ENCODE measurements at places on chromosomes 2 and 18. TPM values are rescaled to one million over a fixed set of nuclear protein-coding genes. Genes with fewer than 3 reads are reported as not detected.

- H3K27me3 ChIP-seq, result peaks cover 2% of the 10 kb centered on the region
- no peaks in the 10 kb centered on the region for H3K36me3 ChIP-seq
- no peaks in the 10 kb centered on the region for H3K4me1 ChIP-seq
- no peak for DNase-seq
- H3K27ac ChIP-seq, result no peak overlapping the region
These were observed 6.5 kb downstream of the CNDP1 start for GRCh38 chr18:74540652-74541421.

ITGB6 gene
- total RNA-seq, result 7.6 TPM

THADA gene
- 16.2 TPM for total RNA-seq

UGT1A4 gene
- not detected for total RNA-seq

SLC23A3 gene
- 1.2 TPM for total RNA-seq

SCYGR4 gene
- not detected for total RNA-seq

PROM2 gene
- 1.2 TPM for total RNA-seq

PDE1A gene
- 0.32 TPM for total RNA-seq

TUBB8B gene
- total RNA-seq, result not detected

DNA sequence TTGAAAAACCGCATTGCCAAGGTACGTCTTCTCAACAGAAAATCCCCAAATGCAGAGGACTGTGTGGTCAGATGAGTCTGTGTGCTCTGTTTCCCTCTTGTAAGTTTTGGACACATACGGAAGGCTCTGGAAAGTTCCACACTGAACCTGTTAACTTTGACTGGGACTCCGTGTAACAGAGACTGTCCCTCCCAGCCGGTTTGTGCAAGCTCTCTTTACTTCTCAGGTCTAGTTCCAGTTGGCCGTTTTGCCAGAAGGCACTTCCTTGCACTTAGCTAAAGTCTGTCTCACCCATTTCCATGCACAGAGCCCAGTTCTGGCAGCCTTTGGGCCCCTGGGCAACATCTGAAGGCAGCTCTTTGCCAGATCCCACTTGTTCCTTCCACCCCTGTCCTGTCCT, 22.0 kb downstream of the EFHD1 start:
- peaks cover 4% of the 10 kb centered on the region for H3K4me1 ChIP-seq
- no peak overlapping the region for H3K4me3 ChIP-seq
- no peak overlapping the region for H3K27ac ChIP-seq
- no peaks in the 10 kb centered on the region for H3K27me3 ChIP-seq

TCF7L1 gene
- 30.8 TPM for total RNA-seq

DNA sequence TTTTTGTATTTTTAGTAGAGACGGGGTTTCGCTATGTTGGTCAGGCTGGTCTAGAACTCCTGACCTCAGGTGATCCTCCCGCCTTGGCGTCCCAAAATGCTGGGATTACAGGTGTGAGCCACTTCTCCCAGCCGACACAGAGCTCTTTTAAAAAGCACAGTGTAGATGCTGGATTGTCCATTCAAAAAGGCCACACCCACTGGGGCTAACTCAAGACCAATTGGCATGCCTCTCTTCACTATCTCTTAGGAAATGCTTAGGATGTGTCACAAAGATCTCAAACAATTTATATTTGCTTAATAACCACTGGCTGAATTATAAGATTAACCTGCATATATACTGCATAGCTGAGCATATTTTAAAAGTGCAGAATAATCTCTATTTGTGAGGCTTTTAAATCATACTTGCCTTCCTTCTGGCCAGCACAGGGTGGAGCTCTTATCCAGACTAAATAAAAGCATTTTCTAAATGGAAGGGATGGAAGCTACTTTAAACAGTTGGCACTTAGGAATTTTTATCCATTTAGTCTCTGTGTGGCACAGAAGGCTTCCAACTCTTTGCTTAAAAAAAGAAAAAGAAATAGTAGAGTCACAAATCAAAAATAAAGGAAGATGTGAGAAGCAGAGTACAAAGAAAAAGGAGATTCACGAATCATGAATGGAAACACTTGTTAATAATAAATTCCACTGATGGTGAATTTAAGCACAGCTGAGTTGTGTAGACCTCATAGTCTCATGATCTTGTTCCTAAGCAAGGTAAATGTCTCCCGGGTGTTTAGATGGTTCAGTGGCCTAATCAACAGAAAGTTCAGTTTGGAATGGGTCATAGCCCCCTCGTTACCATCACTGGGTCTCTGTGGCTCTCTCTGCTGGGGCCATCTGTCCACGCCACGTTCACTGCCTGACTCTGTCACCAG, 22.4 kb downstream of the CRYGD start:
- peak; percentile 25 for DNase-seq
- H3K36me3 ChIP-seq, result no peaks in the 10 kb centered on the region
- H3K4me3 ChIP-seq, result no peak overlapping the region
- peaks cover 2% of the 10 kb centered on the region for H3K27me3 ChIP-seq

PLEKHH2 gene
- 1.1 TPM for total RNA-seq

GRCh38 chr2:29314816-29315571, 199.8 kb downstream of the CLIP4 start:
- H3K4me1 ChIP-seq, result peaks cover 12% of the 10 kb centered on the region
- DNase-seq, result peak; percentile 67
- H3K27me3 ChIP-seq, result peaks cover 2% of the 10 kb centered on the region
- H3K4me3 ChIP-seq, result peak overlapping the region; percentile 49
- no peaks in the 10 kb centered on the region for H3K36me3 ChIP-seq

DNA sequence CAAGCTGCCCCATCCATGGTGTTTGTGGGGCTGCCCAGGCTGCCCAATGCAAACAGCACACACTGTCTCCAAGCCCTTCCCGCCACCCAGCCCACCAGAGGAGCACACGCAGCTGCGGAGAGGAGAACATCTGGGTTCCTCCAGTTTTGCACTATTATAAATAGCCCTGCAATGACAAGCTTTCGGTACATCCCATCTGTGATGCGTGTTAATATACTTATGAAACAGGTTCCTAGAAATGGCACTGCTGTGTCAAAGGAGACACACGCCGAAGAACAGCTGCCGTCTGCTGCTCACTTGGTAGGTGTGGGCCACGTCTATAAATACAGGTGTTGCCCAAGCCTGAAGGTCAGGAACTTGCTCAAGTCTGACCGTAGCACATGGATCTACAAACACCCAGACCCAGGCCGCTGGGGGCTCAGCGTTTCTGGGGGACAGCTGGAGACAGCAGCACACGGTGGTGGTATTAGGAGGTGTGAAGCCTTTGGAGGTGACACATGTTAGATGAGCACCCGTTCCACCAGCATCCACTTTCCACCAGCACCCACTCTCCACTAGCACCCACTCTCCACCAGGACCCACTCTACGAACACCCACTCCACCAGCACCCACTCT, 34.3 kb downstream of the PXDN start:
- no peaks in the 10 kb centered on the region for H3K36me3 ChIP-seq
- H3K4me1 ChIP-seq, result peaks cover 20% of the 10 kb centered on the region

GRCh38 chr2:219174801-219175200, 1.9 kb downstream of the CNPPD1 start:
- H3K27ac ChIP-seq, result no peak overlapping the region
- no peak overlapping the region for H3K4me3 ChIP-seq
- no peak for DNase-seq
- H3K36me3 ChIP-seq, result peaks cover 4% of the 10 kb centered on the region
- H3K4me1 ChIP-seq, result peaks cover 26% of the 10 kb centered on the region

GRCh38 chr2:119859528-119859927, 99.8 kb downstream of the PTPN4 start:
- no peaks in the 10 kb centered on the region for H3K4me1 ChIP-seq
- H3K36me3 ChIP-seq, result no peaks in the 10 kb centered on the region
- H3K27me3 ChIP-seq, result no peaks in the 10 kb centered on the region
- no peak overlapping the region for H3K4me3 ChIP-seq
- DNase-seq, result no peak
- no peak overlapping the region for H3K27ac ChIP-seq

DNA sequence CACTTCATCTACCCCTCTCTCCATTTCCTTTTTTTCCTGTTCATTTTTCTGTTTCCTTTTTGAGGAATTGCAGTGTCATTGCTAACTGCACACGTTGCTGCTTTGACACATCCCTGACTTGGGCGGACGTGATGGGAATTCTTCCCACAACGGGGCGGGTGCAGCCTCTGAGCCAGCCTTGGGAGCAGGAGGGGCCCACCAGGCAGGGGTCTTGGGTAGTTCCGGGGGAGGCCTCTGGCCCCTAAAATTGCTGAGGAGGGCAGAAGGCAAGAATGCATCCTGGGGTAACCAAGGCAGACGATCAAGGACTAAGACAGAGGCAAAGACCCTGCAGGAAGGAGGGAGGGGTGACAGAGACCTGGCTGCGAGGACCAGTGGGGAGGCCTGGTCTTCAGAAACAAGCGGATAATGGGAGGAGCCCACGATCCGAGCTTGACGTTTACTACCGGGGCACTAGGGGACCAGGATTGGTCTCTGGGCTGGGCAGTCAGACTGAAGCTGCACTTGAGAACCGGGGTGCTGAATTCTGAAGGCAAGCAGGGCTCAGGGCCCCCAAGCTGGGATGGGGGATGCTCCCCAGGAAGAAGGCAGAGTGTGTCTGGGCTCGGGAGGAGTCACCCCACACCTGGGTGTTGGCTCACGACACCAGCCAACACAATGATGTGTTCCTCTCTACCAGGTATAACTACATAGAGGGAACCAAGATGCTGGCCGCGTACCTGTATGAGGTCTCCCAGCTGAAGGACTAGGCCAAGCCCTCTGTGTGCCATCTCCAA, 14.8 kb upstream of the CNDP1 start:
- no peak overlapping the region for H3K27ac ChIP-seq
- peaks cover 3% of the 10 kb centered on the region for H3K36me3 ChIP-seq
- no peak for DNase-seq
- H3K27me3 ChIP-seq, result no peaks in the 10 kb centered on the region
- H3K4me1 ChIP-seq, result no peaks in the 10 kb centered on the region
- H3K4me3 ChIP-seq, result no peak overlapping the region

TBR1 gene
- total RNA-seq, result not detected

ICOS gene
- total RNA-seq, result not detected

GRCh38 chr18:48590678-48591077, 51.8 kb downstream of the CTIF start:
- peak; percentile 82 for DNase-seq
- no peaks in the 10 kb centered on the region for H3K36me3 ChIP-seq
- peaks cover 16% of the 10 kb centered on the region for H3K4me1 ChIP-seq
- no peaks in the 10 kb centered on the region for H3K27me3 ChIP-seq

DNA sequence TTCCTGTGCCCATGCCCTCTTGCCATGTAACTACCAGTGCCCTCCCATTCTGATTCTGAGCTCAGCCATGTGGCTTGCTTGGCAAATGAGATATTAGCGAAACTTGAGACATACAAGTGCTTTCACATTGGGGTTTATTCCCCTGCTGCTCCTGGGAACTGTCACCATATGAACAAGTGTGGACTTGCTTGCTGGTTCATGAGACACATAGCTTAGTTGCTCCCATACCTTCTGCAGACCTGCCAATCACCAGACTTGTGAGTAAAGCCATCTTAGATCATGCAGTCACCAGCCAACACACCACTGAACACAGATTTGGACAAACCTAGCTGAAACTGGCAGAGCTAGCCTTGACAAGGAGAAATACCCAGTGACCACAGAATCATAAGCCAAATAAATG, 155.1 kb downstream of the SS18 start:
- H3K4me3 ChIP-seq, result no peak overlapping the region
- H3K27me3 ChIP-seq, result no peaks in the 10 kb centered on the region
- DNase-seq, result no peak

DNA sequence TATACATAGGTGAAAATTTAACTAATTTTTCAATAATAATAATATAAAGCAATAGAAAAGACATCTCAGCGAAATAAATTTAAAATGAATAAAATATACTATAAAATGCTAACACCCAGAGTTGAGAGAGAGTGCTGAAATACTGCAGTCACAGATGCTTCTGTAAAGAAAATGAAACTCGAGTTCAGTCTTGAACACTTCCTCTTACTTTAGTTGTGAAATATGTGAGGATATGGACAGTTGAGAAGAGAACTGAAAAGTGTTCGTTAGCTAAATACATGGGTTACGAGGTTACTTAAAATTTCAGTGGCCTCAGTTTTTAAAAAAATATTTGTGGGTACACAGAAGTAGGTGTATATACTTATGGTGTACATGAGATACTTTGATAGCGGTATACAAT, 106.8 kb downstream of the DNAH7 start:
- no peaks in the 10 kb centered on the region for H3K27me3 ChIP-seq
- no peak overlapping the region for H3K27ac ChIP-seq
- no peaks in the 10 kb centered on the region for H3K4me1 ChIP-seq
